Parietal lobe (tissue), 2 donors: ENCODE measurements at places on chromosomes 4 and X. TPM values are rescaled to one million over a fixed set of nuclear protein-coding genes. Genes with fewer than 3 reads are reported as not detected.

Gene UGT2B15
- not detected for total RNA-seq

Gene TMSB15B
- 49.1 TPM for total RNA-seq

Gene VEGFC
- total RNA-seq: 0.94 TPM

Gene ARX
- 14.4 TPM for total RNA-seq

Gene CT47B1
- not detected for total RNA-seq

Gene DCAF8L2
- total RNA-seq: not detected

Gene MAGED4B
- total RNA-seq: 81.7 TPM

Gene PCDH19
- total RNA-seq: 31.0 TPM
